ENCODE measurements at places on chromosomes 12 and 14.

DNA sequence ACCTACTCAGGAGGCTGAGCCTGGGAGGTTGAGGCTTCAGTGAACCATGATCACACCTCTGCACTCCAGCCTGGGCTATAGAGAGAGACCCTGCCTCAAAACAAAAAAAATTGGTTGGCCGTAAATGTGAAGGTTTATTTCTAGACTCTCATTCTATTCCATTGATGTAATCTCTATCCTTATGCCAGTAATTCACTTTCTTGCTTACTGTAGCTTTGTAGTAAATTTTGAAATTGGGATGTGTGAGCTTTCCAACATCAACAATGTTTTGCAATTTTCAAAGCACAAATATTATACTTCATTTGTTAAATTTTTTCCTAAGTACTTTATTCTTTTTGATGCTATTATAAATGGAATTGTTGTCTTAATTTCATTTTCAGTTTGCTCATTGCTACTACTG is 24.6 kb downstream of the LIN52 start:
- DNase-seq = no peak

DNA sequence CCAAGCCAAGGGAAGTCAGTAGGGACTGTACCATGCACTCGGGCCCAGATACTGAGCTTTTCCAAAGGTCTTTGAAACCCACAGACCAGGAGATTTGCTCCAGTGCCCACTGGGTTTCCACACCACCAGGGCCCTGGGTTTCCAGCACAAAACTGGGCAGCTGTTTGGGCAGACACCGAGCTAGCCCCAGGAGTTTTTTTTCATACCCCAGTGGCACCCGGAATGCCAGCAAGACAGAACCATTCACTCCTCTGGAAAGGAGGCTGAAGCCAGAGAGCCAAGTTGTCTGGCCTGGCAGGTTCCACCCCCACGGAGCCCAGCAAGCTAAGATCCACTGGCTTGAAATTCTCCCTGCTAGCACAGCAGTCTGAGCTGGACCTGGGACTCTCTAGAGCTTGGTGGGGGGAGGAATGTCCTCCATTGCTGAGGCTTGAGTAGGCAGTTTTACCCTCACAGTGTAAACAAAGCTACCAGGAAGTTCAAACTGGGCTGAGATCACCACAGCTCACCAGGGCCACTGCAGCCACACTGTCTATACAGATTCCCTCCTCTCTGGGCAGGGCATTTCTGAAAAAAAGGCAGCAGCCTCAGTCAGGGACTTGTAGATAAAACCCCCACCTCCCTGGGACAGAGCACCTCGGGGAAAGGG is 793.7 kb downstream of the RPS29 start:
- DNase-seq = no peak

- no peak for DNase-seq
Observed at GRCh38 chr14:30803185-30803584, 71.2 kb upstream of the COCH start.

DNA sequence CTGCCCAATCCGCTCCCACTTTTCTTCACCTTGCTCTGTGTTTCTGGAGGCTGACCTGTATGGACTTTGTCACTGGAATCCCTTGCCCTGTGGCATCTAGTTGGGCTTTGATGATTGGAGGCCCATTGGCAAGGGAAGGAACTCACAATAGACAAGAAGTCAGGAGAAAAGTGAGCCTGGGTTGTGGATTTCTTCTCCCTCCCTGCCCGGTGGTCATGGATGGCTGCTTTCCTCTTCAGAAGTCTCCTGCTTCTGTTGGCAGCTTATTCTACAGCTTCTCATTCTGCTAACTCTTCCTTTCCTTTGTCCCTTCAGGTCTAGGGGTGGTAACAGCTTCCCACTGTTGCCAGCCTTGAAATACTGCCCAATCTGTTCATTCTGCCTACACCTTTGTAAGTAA is 13.9 kb upstream of the CCDC60 start:
- DNase-seq = peak; percentile 11

- DNase-seq = no peak
Observed at GRCh38 chr12:125104982-125105381, 39.7 kb downstream of the AACS start.

DNA sequence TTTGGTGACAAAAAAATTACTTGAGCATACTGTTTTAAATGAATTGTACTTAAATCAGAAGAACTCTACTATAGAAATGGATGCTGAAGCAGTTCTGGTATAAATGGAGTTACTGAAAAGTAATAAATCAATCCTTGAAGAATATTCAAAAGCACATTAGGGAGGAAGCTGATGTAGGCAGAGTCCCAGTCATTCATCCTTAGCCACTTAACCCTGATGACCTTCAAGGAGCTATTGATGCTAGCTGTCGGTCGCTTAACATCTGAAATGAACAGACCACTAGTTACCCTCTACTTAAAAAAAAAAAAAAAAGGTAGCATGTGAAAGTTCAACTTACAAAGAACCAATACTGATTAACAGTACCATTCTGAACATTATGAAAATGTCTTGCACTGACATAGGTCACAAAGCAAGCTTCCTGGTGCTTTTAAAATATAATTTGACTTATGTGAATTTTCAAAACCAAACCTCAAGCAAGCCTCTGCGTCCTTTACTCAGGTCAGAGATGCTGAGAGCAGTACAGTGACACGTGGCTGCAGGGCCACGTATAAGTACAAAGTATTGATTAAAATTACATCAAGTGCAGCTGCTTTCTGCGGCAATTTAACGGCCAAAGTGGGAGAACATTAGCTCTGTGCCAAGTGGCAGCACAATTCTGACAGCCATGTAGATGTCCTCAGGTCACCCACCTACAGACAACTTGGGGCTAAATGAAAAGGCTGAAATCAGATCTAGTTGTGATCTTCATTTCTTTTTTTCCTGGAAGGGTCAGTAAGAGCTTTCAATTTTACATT is 18.1 kb downstream of the PPM1H start:
- no peak for DNase-seq

- DNase-seq = no peak
Observed at GRCh38 chr12:89706986-89707702, 1.5 kb downstream of the ATP2B1 start.

- DNase-seq = no peak
Observed at GRCh38 chr12:2751686-2752085, 43.1 kb upstream of the FKBP4 start.

Measured in DMS79 (cell line).